ENCODE measurements at places on chromosomes 6 and 20.

DNA sequence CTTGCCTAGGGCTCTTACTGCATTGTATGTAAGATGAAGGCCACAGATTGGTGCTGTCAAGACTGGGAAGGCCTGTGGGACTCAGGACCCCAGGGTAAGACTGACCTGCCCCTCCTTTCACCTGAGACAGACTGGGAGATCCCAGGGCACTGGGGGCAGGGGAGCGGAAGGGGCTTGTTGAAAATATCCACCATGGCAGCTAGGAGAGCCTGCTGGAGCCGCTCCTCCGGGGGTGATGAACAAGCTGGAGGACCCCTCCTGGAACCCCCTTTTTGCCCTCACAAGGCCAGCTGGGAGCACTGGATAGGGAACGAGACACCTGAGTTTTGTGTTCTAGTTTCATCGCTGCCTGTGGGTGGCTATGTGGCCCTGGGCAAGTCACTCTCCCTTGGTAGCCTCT lies 9.2 kb upstream of the SDCBP2 start:
- no peak for DNase-seq

DNA sequence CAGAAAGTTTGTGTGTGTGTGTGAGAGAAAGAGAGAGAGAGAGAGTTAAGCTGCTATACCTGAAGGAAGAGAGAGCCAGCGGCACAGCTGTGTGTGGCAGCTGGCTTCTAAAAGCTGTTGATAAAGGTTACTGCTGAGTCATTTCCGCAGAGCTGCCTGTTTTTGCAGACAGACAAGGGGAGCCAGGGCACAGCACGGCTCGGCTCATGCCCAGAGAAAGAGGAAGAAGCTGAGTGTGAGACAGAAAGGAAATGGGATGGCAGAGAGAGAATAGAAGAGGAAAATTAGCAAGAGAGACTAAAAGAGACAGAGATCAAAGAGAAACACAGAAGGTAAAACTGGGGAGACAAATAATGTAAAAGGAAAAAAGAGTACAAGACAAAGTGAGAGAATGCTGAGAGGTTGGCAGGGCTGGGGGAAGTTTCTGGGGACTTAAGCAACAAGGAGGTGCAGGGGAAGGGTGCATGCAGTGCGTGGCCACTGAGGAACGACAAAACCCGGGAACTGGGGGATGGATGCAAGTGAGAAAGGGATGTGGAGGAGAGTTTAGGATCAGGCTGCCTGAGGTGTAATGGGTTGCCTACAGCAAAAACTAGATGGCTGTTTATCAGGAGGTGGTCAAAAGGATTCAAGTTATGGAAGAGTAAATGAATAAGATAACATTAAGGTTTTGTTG lies 22.7 kb downstream of the HLA-A start:
- peak; percentile 58 for DNase-seq

DNA sequence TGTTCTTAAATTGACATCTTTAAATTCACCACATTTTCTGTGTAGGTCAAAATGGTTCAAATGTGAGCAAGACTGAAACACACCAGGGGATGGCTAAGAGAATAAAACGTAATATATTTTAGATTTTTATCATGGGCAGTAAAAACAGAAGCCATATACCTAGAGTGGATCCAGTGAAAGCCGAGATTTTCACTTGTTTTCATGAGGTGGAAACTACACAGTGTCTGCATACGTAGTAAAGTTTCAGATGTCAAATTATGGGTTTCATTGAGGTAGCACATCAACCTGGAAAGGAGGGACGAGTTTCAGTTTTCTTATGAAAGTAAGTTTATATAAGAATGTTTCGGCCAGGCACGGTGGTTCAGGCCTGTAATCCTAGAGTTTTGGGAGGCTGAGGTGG lies 25.9 kb downstream of the METTL24 start:
- DNase-seq: no peak

DNA sequence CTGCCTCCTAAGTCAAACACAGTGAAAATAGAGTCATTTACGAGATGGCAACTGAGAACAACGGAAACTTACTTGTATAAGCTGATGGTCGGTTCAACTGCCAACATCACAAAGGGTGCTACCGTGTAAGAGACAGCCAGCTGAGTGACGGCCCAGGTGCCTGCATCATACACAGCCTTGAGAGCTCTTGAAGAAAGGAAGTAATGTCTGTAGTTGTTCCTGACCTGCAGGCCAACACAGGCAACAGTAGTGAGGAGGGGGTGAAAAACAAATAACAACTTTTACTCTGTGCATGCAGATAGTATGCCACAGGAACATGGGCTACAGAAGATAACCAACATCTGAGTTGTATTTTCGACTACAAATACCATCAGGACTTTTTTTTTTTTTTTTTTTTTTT lies 102.7 kb downstream of the MBOAT1 start:
- DNase-seq: no peak

- DNase-seq: no peak
Measured at GRCh38 chr6:153000243-153000642, 2.3 kb downstream of the MTRF1L start.

GRCh38 chr6:170186006-170186935 lies 104.6 kb downstream of the DLL1 start:
- DNase-seq: no peak

- DNase-seq: no peak
Measured at GRCh38 chr20:9270831-9271230, 201.9 kb downstream of the PLCB4 start.

DNA sequence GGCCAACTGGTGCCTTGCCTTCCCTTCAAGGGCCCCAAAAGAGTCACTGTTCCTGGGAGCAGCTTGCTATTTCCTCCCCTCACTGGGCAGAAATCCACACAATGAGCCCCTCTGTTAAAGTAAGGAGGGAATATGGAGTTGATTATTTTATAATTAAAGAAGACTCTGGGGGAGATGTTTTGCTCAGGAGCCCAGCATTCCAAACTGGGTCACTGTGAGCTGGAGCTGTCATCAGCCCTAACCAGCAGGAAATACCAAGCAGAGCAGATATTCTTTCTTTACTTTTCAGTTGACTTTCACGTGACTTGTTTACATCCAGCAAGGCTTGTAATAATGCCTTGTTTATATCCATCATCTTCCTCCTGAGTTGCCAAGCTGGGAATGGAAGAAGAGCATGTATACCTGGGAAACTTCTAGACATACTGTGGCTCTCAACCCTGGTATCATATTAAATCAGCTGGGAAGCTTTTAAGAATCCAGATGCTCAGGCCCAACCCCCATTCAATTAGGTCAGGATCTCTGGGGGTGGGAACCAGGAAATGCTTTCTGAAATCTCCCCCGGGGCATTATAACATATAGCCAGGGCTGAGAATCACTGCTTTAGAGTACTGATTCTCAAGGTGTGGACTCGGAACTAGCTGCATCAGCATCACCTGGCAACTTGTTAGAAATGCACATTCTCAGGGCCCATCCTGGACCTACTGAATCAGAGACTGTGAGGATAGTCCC lies 175.6 kb upstream of the MYLIP start:
- DNase-seq: no peak

DNA sequence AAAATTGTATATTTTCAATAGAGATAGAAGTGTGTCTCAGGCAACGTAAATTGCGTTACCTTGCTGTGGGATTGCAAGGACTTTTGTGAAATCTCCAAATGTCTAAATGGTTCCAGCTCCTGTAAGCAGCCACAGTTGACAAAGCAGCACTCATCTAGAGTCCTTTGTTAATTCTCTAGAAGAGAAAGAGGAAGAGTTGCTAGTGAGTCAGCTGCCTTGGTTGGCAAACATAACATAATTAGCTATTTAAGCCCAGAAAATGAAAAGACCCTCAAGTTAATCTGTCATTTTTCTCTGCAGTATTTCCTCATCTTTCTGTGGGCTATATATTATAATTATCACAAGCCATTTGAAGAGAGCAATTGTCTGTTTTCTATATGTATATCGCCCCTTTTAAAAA lies 66.4 kb upstream of the FABP7 start:
- DNase-seq: no peak

GRCh38 chr6:119200512-119201175 lies 122.2 kb upstream of the FAM184A start:
- no peak for DNase-seq

- no peak for DNase-seq
Measured at GRCh38 chr6:100464903-100465700, at the start of gene SIM1. Gene SIM1 (minus strand): TSS chr6:100464921. CDS start chr6:100463468, 1,453 bp downstream.

DNA sequence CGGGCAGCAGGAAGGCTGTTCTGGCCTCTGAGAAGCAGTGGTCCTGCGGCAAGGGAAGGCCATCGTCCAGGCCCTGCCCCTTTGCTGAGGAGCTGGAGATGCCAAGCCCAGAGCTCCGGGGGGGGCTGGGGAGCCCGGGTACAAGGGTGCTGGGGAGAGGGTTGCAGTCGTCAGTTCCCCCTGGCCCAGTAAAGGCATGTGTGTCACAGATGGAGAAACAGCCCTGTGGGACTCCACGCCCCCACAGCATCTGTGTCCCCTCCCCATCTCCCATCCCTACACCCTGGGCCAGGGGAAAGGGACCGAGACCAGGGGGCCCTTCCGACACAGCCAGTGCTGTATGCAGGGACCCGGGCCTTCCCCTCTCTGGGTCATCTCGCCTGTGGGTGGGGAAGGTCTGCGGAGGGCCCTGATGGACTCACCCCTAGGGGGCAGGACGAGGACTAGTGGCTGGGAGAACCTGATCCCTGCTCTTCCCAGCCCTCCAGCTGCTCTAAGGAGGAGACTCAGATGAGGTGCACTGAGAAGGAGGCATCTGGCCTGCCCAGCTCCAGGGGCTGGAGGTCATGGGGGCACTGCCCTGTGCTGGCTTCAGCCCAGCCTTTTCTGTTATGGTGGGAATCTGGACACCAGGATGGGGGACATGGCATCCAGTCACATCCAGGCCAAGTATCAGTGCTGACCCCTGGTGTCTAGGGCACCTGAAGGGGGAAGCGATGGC lies 609 bp downstream of the MYL9 start:
- no peak for DNase-seq

DNA sequence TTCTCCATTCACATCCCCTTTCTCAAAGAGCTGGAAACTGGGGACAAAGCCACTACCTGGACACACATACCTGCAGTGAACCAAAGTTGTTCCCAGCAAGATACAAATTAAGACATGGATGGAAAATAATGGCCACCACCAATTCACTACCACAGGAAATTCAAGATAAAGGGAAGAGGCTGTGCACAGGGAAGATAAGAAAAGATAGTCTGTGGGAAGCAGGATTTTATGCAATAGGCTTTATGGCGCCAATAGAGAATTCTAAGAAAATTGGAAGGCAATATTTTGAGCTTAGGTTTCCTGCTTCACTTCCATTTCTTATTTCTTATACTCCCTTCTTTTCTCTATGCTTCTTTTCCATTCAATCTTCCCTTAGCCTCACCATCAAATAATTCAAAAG lies 9.9 kb downstream of the GPX6 start:
- no peak for DNase-seq

DNA sequence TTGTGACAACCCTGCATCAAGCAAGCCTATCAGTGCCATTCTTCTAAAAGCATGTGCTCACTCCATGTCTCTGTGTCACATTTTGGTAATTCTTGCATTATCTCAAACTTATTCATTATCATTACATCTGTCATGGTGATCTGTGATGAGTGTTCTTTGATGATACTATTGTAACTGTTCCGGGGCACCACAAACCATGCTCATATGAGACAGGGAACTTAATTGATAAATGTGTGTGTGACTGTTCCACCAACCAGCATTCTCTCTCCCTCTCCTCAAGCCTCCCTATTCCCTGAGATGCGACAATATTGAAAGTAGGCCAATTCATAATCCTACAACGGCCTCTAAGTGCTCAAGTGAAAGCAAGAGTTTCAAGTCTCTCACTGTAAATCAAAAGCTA lies 4.0 kb downstream of the HUS1B start:
- no peak for DNase-seq

GRCh38 chr6:2205396-2205795 lies 40.0 kb downstream of the GMDS start:
- no peak for DNase-seq

- no peak for DNase-seq
Measured at GRCh38 chr6:68637071-68637470, 2.0 kb downstream of the ADGRB3 start.

DNA sequence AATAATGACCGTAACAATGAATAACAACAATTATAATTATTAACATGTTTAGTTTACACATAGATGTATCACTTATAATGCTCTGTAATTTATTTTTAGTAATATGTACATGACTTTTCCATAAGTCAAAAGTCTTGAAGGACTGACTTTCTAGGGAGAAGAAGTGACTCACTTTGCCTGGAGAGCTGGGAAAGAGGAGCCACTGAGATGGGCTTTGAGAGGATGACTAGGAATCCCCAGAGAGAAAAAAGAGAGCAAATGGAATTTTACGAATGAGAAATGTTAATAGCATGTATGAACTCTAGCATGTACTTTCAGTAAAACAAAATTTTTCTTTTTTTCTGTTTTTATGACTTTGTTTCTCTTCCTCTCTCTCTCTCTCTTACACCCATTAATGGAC lies 67.8 kb upstream of the RALY start:
- DNase-seq: no peak

- no peak for DNase-seq
Measured at GRCh38 chr20:17438436-17439039, 92.6 kb downstream of the BFSP1 start.

- DNase-seq: no peak
Measured at GRCh38 chr6:115442323-115442722, 618.4 kb downstream of the FRK start.

DNA sequence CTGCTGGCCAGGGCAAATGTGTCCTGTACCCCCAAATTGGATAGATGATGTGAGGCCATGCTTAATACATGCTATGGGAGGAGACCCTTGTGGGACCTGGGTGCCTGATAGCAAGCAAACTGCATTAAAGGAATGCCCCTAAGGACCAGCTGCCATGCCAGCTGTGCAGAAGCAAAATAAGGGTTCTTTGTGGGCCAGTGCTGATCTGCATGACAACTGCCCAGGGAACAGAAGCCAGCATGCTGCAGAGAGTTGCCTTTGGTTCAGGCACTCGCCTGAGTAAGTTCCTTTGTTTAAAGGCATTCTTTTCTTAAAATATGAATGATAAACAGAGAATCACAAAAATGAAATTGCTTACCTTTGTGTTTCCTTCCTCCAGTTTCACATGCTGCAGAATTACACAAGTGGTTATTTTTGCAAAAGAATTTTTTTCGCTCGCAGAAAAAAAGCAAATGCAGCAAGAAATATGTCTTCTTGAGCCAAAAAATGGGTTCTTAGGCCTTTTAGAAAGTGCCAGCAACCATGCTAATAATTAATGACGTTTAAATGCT lies 6.9 kb upstream of the SYNDIG1 start:
- DNase-seq: no peak

- no peak for DNase-seq
Measured at GRCh38 chr6:129353067-129353466, 356.9 kb downstream of the ARHGAP18 start.

- no peak for DNase-seq
Measured at GRCh38 chr20:3646651-3647050, 16.5 kb downstream of the GFRA4 start.

DNA sequence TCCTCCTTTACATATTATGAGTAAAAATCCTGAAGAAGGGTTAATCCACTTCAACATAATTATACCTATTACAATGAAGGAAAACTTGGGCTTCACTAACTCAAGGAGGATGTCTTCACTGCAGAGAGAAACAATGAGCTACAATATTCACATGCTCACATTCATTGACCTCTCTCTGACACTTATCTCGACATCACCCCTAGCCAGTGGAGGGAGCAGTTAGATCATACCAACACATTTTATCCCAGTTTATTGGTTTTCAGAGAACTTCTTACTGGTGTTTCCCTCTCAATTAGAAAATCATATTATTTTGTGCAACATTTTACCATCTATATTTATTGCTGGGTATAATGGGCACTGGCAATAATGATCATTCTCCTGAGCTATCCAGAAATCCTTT lies 646.5 kb downstream of the TENT5A start:
- no peak for DNase-seq

Measured in activated T-cell treated with anti-CD3 and anti-CD28 coated beads for 48 hours (primary cell).